PC-9 (cell line): ENCODE measurements at places on chromosomes 7 and 10.

GRCh38 chr10:52814506-52814905 lies 41.9 kb upstream of the MBL2 start:
- no peak for DNase-seq

- no peak for DNase-seq
Measured at GRCh38 chr7:50957431-50957830, 174.7 kb upstream of the GRB10 start.

DNA sequence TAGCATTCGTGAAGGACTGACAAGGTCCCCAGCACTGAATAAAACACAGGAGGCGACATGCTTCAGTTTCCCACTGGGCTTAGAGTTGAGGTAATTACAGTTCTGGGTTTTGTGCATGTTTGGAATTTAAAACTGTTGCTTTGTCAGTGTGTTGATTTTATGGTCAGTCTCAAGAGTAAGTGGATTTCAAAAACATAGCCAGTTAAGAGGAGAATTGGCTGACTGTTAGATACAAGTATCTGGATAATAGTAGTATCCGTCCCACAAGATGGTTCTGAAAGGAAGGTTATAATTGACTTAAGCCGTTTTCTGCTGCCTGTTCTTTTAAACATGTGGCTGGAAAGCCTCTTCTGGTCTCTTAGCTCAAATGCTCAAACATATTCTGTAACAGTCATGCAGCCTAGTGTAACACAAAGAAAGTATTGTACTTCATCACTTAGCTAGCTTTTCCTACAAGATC lies 170.9 kb downstream of the POLR1F start:
- peak; percentile 11 for DNase-seq

GRCh38 chr7:9023675-9024294 lies 590.4 kb downstream of the NXPH1 start:
- no peak for DNase-seq

DNA sequence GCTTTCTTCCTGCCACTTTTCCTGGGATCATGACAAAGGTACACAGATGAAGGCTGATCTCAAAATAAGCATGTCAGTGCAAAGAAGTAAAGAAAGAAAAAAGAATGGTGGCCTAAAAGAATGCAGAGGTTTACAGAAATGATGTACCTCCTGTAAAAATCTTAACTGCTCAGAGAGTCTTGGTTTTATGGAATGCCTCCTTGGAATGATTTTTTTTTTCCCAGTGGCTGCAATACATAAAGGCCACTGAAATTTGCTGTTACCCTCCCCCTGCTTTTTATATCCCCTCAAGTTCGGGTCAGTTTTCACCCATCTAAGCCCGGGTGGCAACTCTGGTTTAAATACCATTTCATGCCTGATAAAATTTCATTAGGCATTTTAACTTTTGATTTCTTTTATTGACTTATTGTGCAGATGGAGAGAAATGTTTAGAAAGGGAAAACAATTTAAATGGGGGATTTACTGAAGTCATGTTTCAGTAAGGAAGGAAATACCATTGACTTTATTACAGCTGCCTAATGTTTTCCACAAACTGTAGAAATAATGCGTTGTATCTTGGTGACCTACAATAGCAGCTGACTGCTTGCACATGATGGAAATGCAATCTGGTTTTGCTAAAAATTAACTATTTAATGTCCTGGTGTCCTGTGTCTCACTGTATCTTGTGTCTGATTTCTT lies 102.5 kb downstream of the SAMD9 start:
- DNase-seq: no peak

- no peak for DNase-seq
Measured at GRCh38 chr10:19819419-19820033, 3.3 kb downstream of the PLXDC2 start.

GRCh38 chr10:6494442-6494819 lies 85.6 kb downstream of the PRKCQ start:
- DNase-seq: no peak

- no peak for DNase-seq
Measured at GRCh38 chr10:15432266-15432665, 61.2 kb upstream of the FAM171A1 start.

- no peak for DNase-seq
Measured at GRCh38 chr7:157271315-157271990, 65.4 kb upstream of the DNAJB6 start.

- no peak for DNase-seq
Measured at GRCh38 chr10:117318909-117319308, 56.3 kb downstream of the PDZD8 start.

- DNase-seq: no peak
Measured at GRCh38 chr7:33287738-33288137, 158.4 kb downstream of the BBS9 start.

DNA sequence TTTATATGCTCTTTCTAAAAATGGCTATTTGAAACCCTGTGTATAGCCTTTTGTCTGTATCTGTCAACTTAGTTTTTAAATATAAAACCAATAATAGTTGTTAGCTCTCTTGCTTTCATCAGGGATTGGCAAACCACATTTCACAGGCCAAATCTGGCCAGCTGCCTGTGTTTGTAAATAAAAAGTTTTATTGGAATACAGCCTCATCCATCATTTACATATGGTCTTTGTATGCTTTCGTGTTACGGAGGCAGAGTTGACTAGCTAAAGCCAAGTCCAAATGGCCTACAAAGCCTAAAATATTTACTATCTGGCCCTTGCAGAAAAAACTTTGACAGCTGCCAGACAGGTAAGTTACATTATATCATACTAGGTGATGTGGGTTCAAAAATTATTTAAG lies 235.0 kb downstream of the BICC1 start:
- no peak for DNase-seq

GRCh38 chr7:128090492-128090891 lies 59.3 kb upstream of the LRRC4 start:
- DNase-seq: no peak

DNA sequence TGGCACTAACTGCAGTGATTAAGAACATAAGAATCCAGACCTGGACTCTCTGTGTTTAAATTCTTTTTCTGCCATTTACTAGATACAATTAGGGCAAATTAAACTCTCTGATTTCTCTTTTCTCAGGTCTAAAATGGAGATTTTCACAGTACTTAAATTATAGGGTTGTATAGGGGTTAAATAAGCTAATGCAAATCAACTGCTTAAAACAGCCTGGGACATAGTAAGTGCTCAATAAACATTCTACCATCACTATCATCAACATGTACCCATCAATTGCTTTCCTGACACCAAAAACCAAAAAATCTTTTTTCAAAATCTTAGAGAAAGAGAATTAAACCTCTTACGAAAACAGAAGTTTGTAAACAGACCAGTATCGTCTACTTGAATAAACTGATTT lies 4.5 kb downstream of the ZNF800 start:
- no peak for DNase-seq

DNA sequence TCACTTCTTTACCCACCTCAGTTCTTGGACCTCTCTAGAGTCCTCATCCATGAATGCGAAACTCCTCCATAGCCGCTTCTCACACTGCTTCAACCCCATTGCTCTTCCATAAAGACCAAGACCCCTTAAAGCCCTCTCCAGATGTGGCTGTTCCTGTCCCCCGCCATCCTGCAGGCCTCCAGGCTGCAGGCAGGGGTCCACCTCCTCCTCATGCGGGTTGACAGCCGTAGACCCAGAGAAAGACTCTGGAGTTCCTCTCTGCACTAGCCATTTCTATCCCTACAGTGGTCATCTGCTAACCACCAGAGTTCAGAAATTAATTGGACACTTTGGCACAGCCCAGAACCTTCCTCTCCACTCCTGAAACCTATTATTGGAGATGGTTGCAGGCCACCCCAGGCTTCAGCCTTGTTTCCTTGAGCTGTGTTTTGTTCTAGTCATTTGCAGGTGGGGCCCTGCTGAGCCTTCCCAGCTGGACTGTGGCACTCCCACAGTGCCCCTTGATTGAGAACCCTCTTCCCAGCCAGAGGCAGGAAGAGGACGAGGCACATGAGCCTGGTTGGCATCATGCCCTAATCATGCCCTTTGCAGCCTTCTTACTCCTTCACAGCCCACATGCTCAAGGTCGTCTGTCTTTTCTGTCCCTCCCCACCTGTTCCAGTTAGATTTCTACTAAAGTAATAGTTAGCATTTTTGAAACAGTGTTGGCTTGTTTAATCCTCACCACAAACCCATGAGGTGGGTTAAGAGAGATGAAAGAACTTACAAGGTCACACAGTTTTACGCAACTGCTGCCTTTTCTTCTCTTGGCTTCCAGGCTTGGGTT lies 23.9 kb downstream of the CUL1 start:
- DNase-seq: no peak

GRCh38 chr10:67550046-67550445 lies 145.9 kb downstream of the CTNNA3 start:
- no peak for DNase-seq

- no peak for DNase-seq
Measured at GRCh38 chr10:88879534-88880281, at the start of gene STAMBPL1. Gene STAMBPL1, plus strand, starts transcription at chr10:88880245. Its CDS starts 21,464 bp downstream, at chr10:88901709.

DNA sequence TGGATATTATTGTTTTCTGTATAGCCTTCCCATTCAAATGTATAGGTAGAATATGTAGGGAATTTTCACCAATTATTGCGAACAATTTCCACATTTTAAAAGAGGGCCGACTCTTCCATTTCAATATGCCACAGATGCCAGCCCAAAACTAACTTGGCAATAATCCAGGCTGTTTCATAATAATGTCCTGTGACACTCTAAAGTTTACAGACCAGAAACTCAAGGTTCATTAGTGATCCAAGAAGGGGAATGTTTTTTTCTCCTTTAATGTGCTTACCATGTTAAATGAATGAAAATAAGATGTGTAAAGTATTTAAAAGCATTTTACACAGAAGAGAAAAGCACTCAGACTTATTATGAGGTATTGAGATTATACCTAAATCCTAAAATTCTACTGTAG lies 63.0 kb upstream of the FAM3C start:
- DNase-seq: no peak

DNA sequence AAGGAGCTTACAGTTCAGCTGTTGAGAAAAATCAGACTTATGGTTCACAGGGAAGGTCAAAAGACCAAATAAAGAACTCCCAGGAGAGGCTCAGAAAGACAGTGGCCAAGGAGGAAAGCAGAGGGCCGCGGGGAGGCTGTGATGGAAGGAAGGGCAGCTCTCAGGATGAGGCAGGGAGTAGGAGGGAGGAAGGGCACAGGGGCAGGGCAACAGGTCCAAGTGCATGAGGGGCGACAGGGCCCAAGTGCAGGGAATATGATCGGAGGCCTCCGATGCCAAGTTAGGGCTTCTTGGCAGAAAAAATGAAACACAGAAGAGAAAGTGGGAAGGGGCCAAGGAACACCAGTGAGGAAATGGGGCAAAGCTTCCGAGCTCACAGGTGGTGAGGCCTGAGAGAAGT lies 13.4 kb upstream of the PNLIPRP2 start:
- no peak for DNase-seq

DNA sequence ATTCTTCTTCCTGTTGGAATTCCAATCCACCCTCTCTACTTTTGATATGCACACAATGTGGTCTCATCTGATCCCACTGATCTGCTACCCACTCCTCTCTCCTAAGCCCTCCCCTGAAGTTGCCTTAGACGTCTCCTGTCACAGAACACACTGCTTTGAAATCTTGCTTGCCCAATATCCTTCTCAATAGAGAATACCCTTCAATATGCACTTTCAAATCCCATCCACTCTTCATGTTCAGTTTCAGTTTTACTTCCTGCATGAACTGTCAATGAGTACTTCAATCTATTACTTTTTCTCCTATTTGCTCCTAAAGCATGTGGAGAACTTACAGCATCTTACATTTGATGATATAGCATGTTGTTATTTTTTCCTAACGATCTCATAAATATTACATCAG lies 93.5 kb downstream of the UPF2 start:
- no peak for DNase-seq

DNA sequence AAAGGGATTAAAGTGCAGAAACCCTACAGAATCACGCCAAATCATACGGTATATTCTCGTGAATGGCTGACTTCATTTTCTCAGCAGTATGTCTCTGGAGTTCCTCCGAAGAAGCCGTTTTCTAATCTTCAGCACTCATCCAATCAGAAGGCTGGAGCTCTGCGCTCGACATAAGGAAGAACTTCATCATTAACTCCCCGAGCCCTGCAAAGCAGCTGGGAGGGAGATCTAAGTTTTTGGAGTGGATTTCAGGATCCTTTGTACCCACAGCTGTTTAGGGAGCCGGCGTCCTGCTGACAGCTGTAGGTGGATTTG lies 40.7 kb upstream of the SDK1 start:
- no peak for DNase-seq
